NCI-H1436 (cell line): ENCODE measurements at places on chromosomes 1 and 21.

DNA sequence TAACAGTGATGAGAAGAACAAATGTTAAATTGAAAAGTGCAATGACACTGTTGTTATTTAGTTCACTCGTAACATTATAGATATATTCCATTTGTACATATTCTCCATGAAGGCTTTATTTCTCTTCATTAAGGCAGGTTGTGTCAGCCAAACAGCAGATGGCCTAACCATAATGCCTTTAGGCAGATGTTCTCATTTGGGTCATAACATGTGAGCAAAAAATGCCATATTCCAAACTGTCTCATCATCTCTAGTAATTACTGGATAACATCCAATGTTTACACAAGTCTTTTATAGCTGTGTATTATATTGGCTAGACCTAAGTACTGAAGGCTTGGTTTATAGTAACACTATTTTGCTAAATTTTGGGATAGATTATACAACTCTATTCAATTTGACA, 87.2 kb upstream of the CHODL start:
- no peak for DNase-seq

DNA sequence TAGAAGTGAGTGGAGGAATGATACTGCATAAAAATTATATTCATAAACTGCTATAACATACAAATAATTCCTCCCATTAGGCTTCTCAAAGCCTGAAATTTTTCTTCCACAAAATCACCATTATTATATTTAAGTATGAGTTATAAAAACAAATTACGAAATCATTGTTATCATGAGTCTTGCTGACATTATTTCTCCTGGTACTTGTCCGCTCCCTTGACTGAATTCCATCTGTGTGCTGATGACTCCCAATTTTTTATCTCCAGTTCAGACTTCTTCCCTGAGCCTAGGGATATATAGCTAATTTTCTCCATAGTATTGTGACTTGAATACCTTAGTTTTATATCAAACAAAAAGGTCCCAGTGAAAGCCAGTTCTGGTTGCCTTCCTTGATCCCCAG, 268.2 kb downstream of the HMCN1 start:
- DNase-seq: no peak

GRCh38 chr1:7811476-7811875, 27.4 kb downstream of the PER3 start:
- DNase-seq: no peak

GRCh38 chr1:237901299-237901934, 10.7 kb upstream of the ZP4 start:
- peak; percentile 46 for DNase-seq

GRCh38 chr1:201221201-201221846, 30.7 kb downstream of the IGFN1 start:
- no peak for DNase-seq

GRCh38 chr1:50913954-50914353, 46.1 kb downstream of the FAF1 start:
- DNase-seq: no peak

- no peak for DNase-seq
These were observed 17.4 kb upstream of the PLEKHA6 start for GRCh38 chr1:204376919-204377799.
